Kidney (tissue), 22 donors: ENCODE measurements at places on chromosomes 2 and 18. TPM values are rescaled to one million over a fixed set of nuclear protein-coding genes. Genes with fewer than 3 reads are reported as not detected.

GRCh38 chr2:209661286-209661894, 110.2 kb upstream of the UNC80 start:
- peak; percentile 22 for DNase-seq

LHCGR gene
- not detected for total RNA-seq

DNA sequence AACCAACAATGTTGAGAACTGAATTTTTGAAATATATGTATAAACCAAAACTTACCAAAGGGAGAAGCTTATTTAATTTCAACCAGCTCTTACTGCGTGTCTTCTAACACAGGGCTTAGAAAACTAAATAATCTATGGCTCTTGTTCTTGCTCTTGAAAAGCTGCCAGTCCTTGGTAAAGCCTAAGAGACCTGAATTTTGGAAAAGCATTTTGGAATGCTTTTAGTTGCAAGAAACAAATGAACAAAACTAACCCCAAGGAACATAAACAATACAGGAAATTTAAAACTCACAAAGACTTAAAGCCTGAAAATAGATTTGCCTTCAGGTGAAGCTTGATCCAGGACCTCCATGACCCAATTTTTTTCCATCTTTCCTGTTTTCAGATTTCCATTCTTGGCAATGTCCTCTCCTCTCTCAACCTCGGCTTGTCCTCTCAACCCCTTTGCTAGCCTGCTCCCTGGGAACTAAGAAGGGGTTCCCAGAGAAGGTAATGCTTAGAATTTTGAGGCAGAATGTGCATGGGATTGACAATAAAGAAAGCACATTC, 169.8 kb upstream of the NCK2 start:
- DNase-seq, result no peak

DIPK1C gene
- 0.09 TPM for total RNA-seq

GRCh38 chr2:224085246-224085645, 46.2 kb upstream of the SERPINE2 start:
- no peak for DNase-seq

DNA sequence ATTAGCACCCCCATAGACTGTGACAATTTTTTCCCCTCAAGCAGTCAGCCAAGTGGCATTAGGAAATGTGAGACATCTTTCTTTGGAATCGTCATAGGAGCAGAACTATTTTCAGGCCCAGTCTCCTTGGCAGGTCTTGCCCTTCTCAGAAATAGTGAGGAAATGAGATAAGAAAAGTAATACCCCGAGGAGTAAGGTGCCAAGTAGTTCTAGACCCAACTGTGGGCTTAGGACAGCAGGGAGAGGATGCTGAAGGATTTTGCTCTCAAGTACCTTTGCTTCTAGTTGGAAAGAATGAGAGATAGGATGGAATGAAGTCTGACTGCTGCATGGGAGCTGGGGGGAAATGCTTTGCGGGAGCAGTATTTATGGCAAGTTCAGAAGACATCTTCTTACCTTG, 31.8 kb downstream of the PRKCE start:
- no peak for DNase-seq

DNA sequence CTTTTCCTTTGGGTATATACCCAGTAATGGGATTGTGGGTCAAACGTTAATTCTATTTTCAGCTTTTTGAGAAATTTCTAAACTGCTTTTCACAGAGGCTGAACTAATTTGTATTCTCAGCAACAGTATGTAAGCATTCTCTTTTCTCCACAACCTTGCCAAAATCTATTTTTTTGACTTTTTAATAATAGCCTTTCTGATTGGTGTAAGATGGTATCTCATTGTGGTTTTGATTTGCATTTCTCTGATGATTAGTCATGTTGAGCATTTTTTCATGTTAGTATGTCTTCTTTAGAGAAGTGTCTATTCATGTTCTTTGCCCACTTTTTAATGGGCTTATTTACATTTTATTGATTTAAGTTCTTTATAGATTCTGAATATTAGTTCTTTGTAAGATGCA, 145.5 kb downstream of the TRABD2A start:
- no peak for DNase-seq

DNA sequence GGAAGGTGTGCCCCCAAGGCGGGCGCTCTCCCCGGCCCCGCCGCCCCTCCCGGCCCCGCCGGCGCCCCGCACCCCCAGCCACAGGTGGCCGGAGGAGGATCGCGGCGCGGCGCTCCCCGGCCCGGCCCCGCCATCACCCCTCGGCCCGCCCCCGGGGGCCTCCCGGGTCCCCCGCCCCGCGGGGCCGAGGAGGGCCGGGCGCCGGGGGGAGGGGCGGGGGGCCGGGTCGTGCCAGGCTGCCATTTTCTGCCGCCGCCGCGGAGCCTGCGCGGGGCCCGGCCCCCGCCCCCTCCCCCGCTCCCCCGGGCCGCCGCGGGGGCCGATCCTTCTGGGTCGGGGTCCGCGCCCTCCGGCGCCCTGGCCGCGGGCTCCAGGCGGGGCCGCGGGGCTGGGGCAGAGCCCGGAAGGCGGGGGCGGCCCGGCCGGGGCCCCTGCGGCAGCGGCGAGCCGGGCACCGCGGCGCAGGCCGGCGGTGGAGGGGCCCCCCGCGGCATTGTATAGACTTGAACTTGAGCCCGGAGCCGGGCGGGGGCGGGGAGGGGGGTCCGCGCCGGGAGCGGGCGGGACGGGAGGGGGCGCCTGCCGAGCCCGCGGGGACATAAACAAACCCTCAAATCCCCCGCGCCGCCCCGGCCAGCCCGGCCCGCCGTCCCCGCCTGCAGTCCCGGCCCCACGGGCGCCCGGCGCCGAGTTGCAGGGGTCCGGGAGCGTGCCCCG, 556 bp downstream of the DNMT3A start:
- DNase-seq, result peak; percentile 82

GRCh38 chr2:144405982-144406788, 113.7 kb downstream of the ZEB2 start:
- no peak for DNase-seq

ACADL gene
- total RNA-seq, result 21.1 TPM

DNA sequence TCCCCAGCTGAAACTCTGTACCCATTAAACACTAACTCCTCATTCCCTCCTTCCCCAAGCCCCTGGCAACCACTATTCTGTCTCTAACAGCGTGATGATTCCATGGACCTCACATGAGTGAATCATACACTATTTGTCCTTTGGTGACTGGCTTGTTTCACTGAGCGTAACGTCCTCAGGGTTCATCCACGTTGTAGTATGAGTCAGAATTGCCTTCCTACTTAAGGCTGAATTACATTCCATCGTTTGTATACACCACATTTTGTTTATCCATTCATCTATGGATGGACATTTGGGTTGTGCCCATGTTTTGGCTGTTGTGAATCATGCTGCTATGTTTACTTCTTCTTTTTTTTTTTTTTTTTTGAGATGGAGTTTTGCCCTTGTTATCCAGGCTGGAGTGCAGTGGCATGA, 19.6 kb upstream of the CABLES1 start:
- no peak for DNase-seq

ZNF804A gene
- total RNA-seq, result 0.19 TPM

DNA sequence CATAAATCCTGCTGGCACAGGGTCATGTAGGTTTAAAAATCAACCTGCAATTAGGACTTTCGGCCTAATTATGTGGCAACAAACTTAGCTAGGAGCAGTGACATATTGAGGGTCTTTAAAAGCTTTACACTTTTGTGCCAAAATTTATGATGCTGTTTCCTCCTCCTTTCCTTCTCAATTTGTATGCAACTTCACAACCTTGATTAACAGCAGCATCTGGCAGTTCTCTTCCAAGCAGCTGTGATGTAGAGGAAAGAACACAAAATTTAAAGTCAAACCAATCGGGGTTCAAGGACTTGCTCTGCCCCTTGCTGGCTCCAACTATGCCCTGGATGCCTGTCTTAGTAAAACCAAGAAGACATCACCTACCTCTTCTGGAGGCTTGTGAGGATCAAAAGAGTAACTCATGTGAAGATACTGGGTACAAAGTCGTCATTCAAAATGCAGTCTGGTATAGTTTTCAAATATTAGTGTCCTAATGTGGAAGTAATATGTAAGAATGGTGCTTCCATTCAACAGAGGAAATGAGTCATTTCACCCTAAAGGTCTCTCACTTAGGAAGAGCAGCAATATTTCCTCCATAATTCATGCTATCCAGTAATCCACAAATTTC, 94.7 kb downstream of the ANKRD44 start:
- DNase-seq, result no peak

DNA sequence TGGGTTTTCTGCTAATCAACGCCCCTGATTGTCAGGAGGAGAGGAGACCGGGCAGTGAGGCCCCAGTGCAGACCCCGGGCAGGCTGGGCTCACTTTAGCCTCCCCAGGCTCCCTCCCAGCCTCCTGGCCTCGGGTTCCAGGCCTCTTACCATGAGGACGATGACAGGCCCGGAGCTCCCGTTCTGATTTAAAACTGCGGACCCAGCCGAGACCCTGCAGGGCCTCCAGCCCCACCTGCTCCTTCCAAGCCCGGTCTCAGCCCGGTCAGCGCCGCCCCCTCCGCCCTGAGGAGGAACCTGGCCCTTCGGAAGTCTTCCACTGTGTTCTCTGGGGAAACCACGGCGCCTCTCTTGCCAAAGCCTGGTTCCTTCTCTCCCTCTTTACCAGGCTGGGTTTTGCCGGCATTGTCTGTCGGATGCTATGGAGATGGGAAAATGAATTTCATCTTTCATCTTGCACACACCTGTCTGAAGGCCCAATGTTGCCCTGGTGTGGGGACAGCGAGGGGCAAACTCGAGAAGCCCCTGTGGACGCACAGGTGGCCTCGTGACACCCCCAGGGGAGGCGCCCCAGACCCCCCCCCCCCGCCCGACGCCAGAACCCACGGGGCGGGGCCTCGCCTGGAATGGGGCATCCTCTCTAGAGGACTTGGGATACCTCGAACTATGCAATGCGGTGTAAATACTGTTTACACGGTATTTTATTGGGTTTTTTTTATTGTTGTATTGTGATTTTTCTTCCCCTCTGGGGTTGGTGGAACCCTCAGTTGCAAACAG, 37.7 kb upstream of the CTDP1 start:
- DNase-seq, result no peak

FN1 gene
- total RNA-seq, result 289 TPM

DNA sequence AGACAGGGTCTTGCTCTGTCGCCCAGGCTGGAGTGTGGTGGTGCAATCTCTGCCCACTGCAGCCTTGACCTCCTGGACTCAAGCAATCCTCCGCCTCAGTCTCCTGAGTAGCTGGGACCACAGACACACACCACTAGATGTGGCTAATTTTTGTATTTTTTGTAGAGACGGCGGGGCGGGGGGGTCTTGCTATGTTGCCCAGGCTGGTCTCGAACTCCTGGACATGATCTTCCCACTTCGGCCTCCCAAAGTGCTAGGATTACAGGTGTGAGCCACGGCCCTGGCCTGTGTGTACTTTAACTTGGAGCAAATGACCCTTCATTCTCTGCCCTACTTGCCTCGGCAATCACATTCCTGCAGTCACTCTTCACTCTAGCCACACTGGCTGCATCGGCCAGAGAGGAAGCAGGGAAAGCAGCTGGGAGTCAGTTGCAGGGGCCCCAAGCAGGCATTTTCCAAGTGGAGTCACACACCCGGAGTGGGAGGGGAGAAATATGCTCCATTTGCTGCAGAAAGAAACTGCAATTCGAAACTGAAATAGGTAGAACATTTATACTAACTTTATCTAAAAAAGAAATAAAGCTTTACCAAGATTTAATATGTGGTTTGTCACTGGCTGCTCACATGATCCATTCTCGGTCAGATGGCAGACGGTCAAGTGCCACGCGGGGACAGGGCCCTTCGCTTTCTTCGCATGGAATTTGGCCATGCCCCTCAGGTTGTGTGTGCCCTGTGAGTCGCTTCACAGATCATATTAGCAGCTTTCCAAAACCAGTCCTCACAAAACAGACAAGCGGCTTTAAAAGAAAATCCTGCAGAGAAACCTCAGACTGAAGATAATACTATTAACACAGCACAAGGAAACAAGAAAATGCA, 37.1 kb downstream of the FAM161A start:
- peak; percentile 20 for DNase-seq

DNA sequence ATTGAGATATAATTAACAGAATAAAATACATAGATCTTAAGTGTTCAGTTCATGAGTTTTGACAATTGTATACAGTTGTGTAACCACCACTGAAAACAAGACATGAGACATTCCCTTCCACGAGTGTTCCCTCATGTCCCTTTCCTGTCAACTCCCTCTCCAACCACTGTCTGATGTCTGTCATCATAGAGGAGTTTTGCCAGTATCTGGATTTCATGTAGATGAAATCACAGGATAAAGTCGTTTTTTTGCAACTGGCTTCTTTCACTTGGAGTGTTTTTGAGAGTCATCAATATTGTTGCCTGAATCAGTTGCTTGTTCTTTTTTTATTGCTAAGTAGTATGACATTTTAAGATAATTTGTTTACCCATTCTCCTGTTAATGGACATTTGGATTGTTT, 52.7 kb downstream of the RBMS1 start:
- no peak for DNase-seq

DNA sequence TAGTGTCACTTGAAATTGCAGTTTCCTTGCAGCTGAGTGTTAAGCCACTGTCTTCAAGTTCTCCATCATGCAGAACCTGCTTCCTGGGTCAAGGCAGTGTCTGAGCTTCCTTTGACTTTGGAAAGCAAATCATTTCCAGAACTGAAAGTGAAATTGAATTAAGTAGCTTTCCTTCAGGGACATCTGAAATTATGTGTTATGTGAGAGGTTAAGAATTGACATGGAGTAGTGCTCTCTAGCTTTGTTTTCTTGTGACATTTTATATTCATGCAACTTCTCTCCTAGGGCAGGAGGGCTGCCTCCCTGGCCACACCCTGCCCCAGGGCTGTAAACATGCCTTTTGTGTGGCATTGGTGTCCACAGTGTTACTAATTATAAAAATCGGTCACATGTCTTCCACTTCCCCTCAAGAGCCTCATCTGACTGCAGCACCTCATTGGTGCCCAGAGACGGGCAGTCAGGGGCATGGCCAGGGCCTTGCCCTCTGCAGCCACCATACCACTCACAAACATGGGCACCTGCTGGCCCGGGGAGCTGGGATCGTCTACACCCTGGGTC, 14.4 kb downstream of the RAB12 start:
- DNase-seq, result no peak
